ENCODE measurements at places on chromosomes 5 and 9.
A peak's percentile ranks its signal among the peaks of the same experiment; 100 is the strongest.

DNA sequence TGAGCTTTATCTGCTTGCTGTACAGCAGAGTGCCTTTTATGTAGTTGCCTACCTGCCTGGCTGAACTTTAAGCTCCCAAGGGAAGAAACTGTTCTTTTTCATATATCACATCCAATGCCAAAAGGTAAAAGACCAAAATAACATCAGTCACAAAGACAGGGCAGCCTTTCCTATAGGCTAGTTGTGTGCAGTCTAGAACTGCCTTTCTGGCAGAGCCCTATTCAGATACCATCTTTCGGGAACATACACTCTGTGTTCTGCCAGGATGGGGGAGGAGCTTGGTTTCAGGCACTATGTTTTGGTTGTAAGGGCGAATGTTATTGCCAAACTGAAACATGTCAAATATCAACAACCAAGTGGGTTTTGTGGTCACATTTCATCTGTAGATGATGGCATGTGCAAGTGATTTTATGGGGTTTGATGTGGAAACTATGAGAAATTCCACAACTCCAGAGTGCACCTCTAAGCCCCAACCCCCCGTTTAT lies 314.5 kb downstream of the ADGRV1 start:
- DNase-seq = no peak

GRCh38 chr9:35903049-35903448 lies 3.0 kb upstream of the HRCT1 start:
- DNase-seq = peak; percentile 78

DNA sequence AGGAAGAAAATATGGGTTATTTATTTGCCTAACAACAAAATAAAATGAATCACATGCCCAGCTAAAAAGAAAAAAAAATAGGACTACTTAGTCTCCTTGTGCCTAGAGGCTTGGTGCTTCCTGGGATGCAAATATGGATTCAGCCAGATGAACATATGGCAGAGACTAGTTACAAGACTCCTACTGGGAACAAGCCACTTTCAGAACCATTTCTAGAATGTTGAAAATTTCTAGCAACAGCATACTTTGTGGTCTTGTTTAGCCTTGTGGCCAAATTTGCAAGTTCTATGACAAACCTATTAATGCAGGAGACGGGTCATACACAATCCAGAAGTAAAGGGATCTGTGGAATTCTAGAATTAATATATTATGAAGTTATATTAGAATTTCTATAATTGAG lies 198.7 kb downstream of the CHSY3 start:
- no peak for DNase-seq

GRCh38 chr5:82613891-82614290 lies 335.7 kb upstream of the RPS23 start:
- DNase-seq = no peak

- no peak for DNase-seq
Measured at GRCh38 chr5:112342389-112342788, 76.7 kb downstream of the EPB41L4A start.

GRCh38 chr5:41841325-41841724 lies 28.9 kb downstream of the OXCT1 start:
- DNase-seq = no peak

GRCh38 chr5:56565644-56566043 lies 249.7 kb upstream of the MAP3K1 start:
- DNase-seq = peak; percentile 27

- DNase-seq = no peak
Measured at GRCh38 chr5:87944553-87945285, 323.9 kb downstream of the TMEM161B start.

All from GM20000 (cell line).